Transverse colon (tissue), 4 donors: ENCODE measurements at places on chromosomes 3 and 15. TPM values are rescaled to one million over a fixed set of nuclear protein-coding genes. Genes with fewer than 3 reads are reported as not detected.

GLDN gene
- 3.7 TPM for total RNA-seq

ARGFX gene
- total RNA-seq, result not detected

MAGEL2 gene
- total RNA-seq, result 0.80 TPM

ARIH1 gene
- 15.7 TPM for total RNA-seq

CRABP1 gene
- 1.9 TPM for total RNA-seq

GRCh38 chr3:166462891-166463470 lies 625.8 kb upstream of the BCHE start:
- no peak overlapping the region for H3K4me3 ChIP-seq
- H3K4me1 ChIP-seq, result no peaks in the 10 kb centered on the region
- DNase-seq, result no peak
- no peaks in the 10 kb centered on the region for H3K36me3 ChIP-seq

DNA sequence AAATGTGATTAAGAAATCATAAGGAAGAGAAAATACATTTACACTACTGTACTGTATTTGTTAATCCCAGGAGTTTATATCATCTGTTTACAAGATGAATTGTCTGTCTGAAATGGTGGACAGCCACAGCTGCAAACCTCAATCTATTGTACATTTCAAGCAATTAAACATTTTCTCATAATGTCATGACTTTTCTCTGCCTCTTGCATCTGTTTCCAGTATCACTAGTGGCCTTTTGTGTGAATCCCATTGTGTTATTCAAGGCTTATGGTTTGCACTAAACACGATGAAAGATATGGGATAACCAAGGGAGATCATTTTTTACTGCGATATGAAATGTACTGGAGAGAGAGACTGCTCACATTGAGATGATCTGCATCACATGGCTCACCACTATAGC lies 200.2 kb upstream of the LRRN1 start:
- no peaks in the 10 kb centered on the region for H3K36me3 ChIP-seq
- no peaks in the 10 kb centered on the region for H3K4me1 ChIP-seq
- no peak overlapping the region for H3K4me3 ChIP-seq
- no peak overlapping the region for H3K27ac ChIP-seq
- no peaks in the 10 kb centered on the region for H3K27me3 ChIP-seq

- H3K4me1 ChIP-seq, result peaks cover 7% of the 10 kb centered on the region
- no peak for DNase-seq
- no peak overlapping the region for H3K4me3 ChIP-seq
Observed at GRCh38 chr15:50825946-50826345, 60.4 kb upstream of the SPPL2A start.

GRCh38 chr15:90365414-90366055 lies 13.5 kb downstream of the ZNF774 start:
- no peaks in the 10 kb centered on the region for H3K36me3 ChIP-seq
- H3K4me1 ChIP-seq, result peaks cover 10% of the 10 kb centered on the region
- no peak overlapping the region for H3K4me3 ChIP-seq

DNA sequence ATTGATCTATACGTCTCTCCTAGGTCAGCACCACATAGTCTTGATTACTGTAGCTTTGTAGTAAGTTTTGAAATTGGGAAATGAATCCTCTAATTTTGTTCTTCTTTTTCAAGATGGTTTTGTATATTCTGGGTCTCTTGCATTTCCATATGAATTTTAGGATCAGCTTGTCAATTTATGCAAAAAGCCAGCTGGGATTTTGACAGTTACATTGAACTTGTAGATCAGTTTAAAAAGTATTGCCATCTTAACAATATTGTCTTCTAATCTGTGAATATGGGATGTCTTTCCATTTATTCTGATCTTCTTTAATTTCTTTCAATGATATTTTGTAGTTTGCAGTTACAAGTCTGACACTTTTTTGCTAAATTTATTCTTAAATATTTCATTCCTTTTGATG lies 5.6 kb upstream of the PRR23E start:
- no peak overlapping the region for H3K27ac ChIP-seq
- H3K4me3 ChIP-seq, result no peak overlapping the region
- no peaks in the 10 kb centered on the region for H3K4me1 ChIP-seq
- H3K36me3 ChIP-seq, result no peaks in the 10 kb centered on the region
- DNase-seq, result no peak
- H3K27me3 ChIP-seq, result no peaks in the 10 kb centered on the region

DNA sequence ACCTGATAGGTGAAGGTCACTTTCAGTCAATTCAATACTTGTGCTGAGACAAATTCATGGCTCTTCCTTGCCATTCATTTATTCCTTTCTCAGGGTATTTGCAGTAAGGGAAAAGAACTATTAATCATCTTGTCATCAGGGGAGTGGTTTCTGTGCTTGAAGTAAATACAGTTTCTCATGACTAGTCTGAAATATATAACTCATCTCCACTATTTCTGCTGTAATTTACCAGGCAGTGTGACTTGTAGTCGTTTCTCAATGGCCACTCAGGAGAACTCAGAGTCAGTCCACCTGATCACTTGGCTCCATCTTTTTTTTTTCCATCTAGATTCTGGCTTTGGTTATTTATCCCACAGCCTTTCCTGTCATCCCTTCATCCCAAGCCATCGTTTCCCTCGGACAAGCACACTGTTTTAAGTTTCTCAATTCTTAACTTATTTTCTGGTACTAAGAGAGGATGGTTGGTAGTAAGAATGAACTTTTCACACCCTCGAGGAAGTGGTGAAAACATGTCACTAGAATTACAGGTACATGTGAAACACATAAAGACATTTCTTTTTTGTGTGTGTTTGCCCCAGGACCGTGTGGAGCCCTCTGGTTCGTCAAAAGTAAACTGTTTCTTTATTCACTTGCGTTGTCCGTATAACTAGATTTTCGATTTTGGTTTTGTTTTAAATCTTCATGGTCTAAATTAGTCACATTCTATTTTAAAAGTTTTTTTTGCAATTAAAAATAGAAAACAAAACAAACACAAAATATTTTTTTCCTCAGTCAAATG lies 620.2 kb downstream of the ZBBX start:
- H3K27me3 ChIP-seq, result no peaks in the 10 kb centered on the region
- no peak overlapping the region for H3K27ac ChIP-seq
- no peaks in the 10 kb centered on the region for H3K36me3 ChIP-seq
- DNase-seq, result no peak
- no peaks in the 10 kb centered on the region for H3K4me1 ChIP-seq
- no peak overlapping the region for H3K4me3 ChIP-seq

DNA sequence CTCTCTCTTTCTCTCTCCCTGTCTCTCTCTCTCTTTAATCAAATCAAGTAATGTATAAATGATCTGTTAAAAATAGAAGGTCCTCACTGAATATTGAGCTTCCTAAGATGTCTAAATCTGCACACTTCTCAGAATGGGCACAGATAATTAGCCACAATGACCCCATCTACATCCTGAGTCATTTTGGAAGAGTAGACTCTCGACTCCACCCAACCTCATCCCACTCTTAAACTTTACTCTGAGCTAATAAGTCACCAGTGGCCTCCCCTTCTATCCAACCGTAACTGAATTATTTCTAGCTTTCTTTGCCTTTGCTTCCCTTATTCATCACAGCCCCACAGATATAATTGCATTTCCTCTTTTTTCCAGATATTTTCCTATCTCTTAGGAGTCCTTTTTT lies 326.5 kb upstream of the ZNF717 start:
- H3K36me3 ChIP-seq, result no peaks in the 10 kb centered on the region
- no peak for DNase-seq
- H3K4me1 ChIP-seq, result no peaks in the 10 kb centered on the region

DNA sequence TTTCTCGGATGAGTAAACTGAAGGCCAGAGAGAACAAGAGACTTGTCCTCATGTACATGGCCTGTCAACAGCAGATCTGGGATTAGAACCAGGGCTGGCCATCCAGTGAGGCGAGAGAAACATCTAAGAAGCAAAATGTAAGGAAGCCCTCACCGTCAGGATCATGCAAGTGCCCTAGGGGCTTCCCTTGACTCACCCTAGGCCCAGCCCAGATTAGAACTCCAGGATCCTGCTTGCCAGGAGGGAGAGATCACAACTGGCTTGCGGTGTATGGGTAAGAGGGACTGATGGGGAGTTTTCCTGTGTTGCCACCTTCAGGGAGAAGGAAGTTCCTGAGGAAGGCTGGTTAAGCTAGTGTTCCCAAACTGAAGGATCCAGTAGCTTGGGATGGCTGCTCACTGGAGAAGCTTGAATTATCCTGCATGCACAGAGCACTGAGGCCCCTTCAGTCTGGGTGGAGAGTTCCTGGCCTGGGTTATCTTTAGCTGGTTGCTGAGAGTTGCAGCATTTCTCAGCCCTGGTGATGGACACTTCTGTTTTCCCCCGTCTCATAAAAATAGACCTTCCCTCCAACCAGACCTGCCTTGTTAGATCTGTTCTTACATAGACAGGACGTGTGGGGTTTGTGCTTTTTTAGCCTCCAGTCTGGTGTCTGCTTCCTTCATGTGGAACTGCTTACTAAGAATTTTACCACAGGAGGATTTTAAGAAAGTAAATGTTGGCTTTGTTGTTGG lies 28.2 kb upstream of the XIRP1 start:
- DNase-seq, result no peak
- no peak overlapping the region for H3K4me3 ChIP-seq
- no peaks in the 10 kb centered on the region for H3K27me3 ChIP-seq
- H3K36me3 ChIP-seq, result no peaks in the 10 kb centered on the region
- H3K4me1 ChIP-seq, result no peaks in the 10 kb centered on the region

DNA sequence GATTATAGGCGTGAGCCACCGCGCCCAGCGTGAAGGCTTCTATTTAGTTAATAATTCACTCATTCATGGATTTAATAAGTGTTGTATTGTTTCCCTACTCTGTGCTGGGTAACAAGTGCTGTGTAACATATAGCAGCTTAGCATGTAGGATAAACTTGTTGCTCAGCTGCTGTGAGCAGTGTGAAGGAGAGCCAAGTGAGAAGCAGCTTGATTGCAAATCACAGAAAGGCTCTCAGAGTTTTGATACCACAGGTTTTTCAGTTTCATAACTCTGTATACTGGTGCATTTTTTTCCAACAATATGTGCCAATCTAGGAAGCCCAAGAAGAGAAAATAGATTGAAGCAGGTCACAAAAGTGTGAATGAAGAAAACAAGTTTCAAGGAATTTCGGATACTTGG lies 48.4 kb downstream of the AGTR1 start:
- DNase-seq, result no peak
- H3K36me3 ChIP-seq, result no peaks in the 10 kb centered on the region

DNA sequence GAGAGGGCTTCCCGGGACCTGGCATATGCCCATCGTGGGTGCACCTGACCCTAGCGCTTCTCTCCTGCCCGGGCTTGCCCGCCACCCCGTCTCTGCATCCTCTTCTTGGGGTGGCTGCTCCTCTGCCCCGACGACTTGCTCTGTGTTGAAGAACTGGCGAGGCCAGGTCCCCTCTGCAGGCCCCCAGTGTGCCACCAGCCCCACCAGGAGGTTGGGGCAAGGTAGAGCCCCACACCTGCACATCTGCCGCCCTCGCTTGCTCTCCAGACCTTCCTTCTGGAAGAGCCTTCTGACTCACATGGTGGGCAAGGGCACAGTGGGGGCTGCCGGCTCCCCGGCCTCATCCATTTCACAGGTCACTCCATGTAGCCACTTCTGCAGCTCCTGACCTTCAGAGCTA lies 84.3 kb downstream of the FBLN2 start:
- DNase-seq, result no peak
- no peak overlapping the region for H3K4me3 ChIP-seq
- no peaks in the 10 kb centered on the region for H3K4me1 ChIP-seq
- H3K36me3 ChIP-seq, result no peaks in the 10 kb centered on the region

DNA sequence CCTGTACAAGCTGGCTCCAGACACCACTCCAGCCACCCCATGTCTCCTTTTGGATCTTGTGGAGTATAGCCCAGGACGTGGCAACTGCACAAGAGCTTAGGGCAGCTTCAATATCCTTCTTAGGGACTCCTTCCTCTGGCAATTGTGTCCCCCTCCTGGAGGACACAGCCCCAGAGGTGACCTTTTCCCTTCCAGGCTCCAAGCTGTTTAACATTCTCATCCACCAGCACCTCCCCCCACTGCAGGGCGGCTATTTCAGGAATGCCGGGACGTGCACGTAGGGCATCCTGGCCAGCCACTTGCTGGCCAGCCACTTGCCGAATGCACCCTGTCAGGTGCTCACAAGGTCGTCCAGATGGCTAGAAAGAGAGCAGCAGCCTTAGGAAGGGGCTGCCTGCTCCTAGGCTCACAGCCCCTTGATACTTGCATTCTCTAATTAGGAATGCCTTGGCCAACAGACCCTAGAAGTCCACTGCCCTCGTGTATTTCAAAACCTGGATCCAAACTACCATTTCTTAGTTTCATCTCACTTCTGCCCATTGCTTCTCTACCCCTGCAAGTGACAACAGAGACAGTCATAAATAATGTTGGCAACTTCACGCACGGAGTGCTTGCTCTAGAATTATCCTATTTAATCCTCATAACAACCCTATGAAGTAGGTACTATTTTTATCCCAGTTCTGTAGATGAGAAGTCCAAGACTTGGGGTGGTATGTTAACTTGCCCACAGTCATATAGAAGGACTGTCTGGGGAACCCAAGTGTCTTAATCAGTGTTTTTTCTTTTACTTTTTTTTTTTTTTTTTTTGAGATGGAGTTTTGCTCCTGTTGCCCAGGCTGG lies 24.5 kb upstream of the IDH2 start:
- no peaks in the 10 kb centered on the region for H3K36me3 ChIP-seq
- DNase-seq, result no peak
- H3K4me3 ChIP-seq, result no peak overlapping the region
- H3K27ac ChIP-seq, result no peak overlapping the region

GRCh38 chr15:90062023-90062442 lies 40.2 kb downstream of the IDH2 start:
- peak overlapping the region; percentile 86 for H3K27ac ChIP-seq
- DNase-seq, result peak; percentile 85
- H3K4me1 ChIP-seq, result peaks cover 72% of the 10 kb centered on the region
- H3K4me3 ChIP-seq, result peak overlapping the region; percentile 10
- H3K36me3 ChIP-seq, result no peaks in the 10 kb centered on the region
- no peaks in the 10 kb centered on the region for H3K27me3 ChIP-seq
